ENCODE measurements at places on chromosomes 2 and 18.

DNA sequence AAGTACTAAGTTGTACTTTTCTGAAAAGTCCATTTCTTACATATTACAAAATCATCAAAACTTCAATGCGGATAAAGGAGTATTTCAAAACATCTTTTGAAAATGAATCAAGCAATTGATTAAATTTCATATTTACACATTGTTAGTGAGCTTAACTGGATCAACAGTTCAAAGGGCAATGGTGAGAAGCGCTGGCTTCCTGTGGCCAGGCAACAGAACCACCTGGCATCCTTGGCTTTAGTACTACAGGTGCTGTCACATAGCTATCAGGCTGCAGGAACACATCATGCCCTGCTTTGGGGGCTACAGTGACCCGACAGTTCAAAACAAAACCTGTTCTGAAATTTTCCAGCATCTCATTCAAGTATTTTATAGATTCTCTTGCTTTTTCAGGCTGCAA is 59.2 kb downstream of the SMAD2 start:
- DNase-seq: no peak

GRCh38 chr2:203808046-203808750 is 59.4 kb upstream of the CTLA4 start:
- DNase-seq: no peak

- no peak for DNase-seq
These were observed 918 bp downstream of the EIF5B start for GRCh38 chr2:99338029-99338585.

DNA sequence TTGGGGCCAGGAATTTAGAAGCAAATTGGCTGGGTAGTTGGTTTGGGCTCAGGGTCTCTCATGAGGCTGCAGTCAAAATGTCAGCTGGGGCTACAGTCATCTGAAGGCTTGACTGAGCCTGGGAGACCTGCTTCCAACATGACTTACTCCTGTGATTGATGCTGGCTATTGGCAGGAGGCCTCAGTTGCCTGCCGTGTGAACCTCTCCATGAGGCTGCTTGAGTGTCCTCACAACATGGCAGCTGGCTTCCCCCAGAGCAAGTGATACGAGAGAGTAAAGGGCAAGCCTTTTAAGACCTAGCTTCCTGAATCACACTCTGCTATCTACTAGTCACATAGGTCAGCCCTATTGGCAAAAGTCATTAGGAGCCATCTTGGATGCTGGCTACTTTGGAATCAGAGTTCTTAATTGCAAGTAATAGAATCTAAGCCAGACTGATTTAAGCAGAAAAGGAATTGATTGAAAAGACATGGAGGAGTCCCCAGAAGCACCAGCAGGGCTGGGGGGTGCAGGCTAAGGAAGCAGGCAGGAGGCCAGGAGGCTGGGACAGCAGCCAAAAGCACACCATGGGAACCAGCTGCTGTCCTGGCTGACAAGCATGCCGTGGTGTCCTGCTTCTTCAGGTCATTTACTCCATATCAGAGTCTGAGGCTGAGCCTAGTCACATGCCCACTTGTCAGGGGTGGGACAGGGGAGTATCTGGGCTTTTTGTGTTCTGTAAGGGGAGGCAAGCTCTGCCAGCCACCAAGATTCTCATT is 7.8 kb upstream of the GIGYF2 start:
- no peak for DNase-seq

DNA sequence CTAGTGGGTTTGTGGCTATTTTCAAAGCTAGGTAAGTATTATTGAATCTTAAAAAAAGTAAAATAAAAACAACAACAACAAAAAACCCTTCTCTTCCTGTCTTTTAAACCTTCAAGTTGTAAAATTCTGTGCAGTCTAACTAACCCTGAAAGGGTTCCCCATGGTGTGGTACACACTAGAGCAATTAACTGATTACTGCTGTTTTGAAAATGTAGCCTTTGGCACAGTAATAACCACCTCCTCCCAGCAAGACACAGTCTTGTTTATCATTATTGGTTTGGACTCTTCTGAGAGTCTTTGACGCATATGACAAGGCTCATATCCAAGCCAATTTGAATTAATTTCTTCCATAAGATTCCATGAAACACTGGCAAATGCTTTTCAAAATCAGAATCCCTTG is 2184.6 kb upstream of the PIK3C3 start:
- DNase-seq: no peak
